ENCODE measurements at places on chromosomes 1 and 21. TPM values are rescaled to one million over a fixed set of nuclear protein-coding genes. Genes with fewer than 3 reads are reported as not detected.

DNA sequence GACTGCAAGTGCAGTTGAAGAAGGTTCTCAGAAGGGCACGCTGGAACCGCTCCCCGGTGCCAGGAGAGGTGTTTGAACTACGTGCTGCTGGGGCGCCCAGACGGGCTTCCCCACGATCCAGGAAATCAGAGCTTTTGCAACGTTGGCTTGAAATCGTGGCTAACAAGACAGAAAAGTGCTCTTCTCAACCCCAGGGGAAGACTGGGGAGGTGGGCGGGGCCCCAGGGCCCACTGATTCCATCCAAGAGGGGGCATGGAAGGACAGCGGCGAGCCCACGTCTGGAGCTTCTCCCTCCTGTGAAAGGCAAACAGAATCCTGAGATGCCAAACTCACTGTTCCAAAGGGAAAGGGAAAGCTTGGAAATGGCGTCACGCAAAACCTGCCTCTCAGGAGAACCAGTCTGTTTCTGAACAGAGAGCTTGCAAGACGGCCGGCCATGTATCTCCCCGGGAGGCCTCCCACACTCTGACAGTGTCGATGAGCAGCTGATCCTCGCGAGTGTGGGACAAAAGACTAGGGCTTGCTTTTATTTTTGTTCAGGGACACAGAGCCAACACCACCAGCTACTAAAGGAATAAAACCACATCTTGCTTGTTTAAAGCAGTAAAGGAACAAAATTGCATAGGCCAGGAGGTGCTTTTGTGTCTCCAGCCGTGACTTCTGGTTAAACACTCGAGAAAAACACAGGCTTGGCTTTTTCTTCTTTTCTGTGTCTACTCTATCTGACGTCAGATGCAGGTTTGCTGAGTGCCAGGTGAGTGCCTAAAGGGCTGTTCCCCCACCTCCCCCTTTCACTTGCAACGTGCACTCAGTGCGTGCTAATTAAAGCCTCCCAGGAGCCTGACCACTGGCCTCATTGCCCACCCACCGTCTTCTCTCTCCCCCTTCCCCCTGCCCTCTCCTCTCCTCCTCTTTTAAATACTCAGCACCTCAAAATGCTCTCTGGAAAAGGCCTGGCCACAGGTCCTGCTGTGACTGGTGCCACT is 41.5 kb downstream of the LRRC3 start:
- DNase-seq: no peak

DNA sequence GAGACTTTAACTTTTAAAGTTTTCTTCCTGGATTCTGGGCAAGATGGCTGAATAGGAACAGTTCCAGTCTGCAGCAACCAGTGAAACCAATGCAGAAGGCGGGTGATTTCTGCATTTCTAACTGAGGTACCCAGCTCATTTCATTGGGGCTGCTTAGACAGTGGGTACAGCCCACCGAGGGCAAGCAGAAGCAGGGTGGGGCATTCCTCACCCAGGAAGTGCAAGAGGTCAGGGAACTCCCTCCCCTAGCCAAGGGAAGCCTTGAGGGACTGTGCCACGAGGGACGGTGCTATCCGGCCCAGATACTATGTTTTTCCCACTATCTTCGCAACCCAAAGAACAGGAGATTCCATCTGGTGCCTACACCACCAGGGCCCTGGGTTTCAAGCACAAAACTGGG is 121.0 kb downstream of the VAV3 start:
- DNase-seq: no peak

The NHLH2 gene
- 0.07 TPM for total RNA-seq

DNA sequence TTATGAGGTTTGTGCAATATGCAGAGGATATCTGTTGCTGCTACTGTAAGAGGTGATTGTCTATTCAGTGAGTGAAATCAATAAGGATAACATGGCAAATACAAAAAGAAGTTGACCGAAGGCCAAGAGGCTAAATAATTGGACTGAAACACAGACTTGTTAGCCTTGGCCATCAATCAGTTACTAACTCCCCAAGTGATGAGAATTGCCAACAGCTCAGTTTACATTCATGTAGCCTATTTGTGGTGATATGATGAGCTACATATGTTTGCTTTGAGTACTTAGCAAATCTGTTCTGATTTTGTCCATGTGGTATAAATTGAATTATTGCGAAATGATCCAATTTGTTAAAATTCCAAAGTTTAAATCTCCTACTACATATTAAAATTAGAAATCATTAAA is 68.6 kb upstream of the VAV3 start:
- DNase-seq: no peak

DNA sequence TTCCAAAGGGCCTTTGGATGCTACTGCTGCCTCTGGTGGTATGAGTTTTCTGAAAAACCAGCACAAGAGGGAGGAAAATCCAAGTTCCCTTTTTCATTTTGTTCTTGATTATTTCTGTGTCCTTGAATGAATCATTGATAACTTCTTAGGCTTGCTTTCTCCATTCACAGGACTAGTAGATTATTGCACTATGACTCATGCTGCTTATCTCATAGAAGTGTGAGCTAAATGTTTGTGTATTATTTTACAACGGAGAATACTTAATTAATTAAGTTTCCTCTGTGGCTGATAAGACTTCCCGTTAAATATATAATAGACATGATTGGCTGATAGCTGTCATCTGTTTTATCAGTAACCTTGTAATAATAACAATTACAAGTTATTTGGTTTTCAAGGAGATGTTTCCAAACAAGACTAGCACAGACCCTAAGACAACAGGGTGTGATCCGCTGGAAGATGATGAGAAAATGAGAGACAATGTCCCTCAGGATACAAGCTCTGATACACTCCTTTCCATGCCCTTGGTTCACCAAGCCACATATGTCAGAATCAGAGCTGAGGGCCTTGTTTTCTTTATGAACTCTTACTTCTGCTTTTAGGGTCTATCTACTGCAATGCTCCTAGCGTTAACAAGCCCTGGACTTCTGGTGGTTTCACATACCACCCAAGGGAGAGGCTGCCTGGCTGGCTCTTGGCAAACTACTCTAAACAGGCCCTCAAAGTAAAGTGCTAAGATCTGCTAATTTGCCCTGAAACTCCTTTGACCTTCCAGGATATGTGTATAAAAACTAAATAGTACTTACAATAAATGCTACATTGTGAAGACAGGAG is 1078.3 kb downstream of the TTLL7 start:
- DNase-seq: no peak

GRCh38 chr1:28516518-28516956 is 10.7 kb downstream of the RCC1 start:
- no peak for DNase-seq

The CD34 gene
- total RNA-seq: 0.76 TPM

The USP48 gene
- 22.8 TPM for total RNA-seq

DNA sequence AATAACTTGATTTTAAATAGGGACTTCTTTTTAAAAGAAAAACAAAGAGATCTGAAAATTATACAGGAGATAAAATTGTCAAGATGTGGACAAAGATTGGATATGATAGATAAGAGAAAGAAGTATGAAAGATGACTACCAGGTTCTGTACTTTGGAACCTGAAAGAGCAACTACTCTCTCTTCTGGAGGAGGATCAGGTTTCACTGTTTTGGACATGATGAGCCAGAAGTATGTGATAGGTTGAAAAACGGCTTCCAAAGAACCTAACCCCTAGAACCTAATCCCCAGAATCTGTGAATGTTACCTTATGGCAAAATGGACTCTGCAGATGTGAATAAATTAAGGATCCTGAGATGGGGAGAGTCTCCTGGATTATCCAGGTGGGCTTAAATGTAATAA is 26.2 kb downstream of the RSBN1 start:
- DNase-seq: no peak

- no peak for DNase-seq
These were observed 46.8 kb downstream of the TRIM11 start for GRCh38 chr1:228359613-228360532.

- no peak for DNase-seq
These were observed 177.8 kb downstream of the SIPA1L2 start for GRCh38 chr1:232452117-232452516.

The S100A14 gene
- total RNA-seq: not detected

The GOLT1A gene
- total RNA-seq: 0.19 TPM

- DNase-seq: peak; percentile 40
These were observed 65.5 kb upstream of the LRP8 start for GRCh38 chr1:53393325-53393792.

DNA sequence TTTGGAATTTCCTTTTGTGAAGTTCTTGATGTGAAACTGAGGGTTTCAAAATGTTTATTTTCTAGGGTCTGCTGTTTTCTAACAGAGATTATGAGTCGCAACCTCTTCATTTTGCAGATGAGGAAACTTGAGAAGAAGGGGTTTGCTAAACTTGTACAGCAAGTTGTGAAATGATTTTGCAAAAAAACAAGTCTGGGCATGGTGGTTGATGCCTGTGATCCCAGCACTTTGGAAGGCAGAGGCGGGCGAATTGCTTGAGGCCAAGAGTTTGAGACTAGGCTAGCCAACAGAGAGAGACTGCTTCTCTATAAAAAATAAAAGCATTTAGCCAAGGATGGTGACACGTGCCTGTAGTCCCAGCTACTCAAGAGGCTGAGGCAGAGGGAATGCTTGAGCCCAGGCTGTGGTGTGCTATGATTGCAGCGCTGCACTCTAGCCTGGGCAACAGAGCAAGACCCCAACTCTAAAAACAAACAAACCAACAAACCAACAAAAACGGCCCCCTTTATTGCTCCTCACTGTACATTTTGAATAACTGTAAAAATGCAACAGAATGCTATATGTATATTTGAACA is 9.9 kb downstream of the TRIM67 start:
- DNase-seq: no peak

DNA sequence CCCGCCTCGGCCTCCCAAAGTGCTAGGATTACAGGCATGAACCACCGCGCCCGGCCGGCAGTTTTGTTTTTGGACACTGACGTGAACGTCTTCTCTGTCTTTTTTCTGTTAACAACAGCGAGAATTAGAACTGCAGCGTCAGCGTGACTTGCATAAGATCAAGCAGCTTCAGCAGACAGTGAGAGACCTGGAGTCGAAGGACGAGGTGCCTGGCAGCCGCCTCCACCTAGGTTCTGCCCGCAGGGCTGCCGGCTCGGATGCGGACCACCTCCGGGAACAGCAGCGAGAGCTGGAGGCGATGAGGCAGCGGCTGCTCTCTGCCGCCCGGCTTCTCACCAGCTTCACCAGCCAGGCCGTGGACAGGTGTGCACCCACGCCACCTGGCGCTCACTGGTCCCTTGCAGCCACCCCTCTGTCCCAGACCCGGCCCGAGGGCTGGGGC is 22.9 kb upstream of the DIP2A start:
- no peak for DNase-seq

DNA sequence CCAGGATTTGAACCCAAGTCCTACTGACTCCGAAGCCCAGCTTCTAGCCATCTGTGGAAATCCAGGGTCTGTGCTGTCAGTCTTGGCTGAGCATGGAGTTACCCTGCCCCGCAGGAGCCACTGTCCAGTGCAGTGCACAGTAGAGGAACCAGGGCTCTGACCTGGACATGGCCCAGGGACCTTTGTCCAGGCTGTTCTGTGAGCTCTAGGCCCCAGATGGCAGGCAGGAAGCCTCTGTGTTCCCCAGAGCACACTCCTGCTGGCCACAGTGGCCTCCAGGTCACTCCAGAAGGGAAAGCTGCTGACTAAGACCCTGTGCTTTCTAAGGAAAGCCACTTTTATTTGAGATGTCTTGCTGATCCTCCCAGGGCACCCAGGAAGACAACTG is 13.8 kb downstream of the S100A7A start:
- no peak for DNase-seq

The ZNHIT6 gene
- total RNA-seq: 7.7 TPM

DNA sequence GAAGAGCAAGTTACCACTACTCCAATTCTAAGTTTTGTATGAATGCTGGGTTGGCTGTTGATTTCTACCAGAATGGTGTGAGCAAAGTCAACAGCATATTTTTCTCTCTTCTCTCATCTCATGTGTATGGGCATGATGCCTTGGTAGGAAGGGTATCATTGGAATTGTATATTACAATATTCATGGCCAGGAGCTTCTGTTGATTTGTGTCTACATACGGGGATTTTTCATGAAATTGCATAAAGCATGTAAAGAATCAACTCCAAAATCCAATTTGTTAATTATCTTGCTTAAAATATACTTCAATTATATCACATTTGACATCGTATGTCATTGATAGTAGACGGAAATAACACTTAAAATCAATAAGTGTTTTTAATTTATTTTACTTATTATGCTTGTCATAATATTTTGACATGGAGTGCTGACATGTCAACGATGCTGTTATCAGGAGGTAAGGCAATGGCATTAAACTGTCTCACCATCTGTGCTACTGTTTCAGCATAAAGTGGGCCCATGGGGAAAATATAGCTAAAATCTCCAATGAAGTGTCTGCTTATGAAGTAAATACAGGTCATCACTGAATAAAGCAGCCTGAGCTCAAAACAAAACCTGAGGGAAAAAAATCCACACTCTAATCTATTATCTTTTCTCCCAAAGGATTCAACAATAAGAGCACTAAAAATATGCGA is 142.2 kb upstream of the NBPF11 start:
- DNase-seq: no peak

DNA sequence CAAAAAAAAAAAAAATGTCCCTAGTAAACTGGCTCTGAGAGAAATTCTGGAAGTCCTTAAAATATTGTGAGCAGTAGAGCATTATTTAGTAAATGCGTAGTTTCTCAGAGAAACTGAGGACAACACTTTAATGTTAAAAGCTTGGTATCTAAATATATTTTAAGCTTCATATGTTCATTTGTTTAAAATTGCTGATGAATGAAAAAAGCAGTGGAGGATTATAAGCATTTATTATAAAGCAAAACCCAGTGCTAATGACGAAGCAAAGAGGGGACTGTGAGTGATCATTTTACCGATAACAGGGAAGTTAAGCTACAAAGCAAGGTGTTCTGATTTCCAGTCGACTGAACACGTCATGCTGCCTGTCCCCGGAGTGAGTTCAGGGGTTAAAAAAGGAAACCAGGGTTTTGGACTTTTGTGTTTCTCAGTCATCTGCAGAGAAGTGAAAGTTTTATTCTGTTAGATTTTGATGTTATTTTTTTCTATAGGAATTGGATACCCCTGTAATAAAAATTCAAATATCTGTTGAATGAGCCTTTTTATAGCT is 64.5 kb upstream of the SCCPDH start:
- DNase-seq: no peak

Measured in A172 (cell line).